NCI-H345 (cell line): ENCODE measurements at places on chromosomes 12 and 14.

DNA sequence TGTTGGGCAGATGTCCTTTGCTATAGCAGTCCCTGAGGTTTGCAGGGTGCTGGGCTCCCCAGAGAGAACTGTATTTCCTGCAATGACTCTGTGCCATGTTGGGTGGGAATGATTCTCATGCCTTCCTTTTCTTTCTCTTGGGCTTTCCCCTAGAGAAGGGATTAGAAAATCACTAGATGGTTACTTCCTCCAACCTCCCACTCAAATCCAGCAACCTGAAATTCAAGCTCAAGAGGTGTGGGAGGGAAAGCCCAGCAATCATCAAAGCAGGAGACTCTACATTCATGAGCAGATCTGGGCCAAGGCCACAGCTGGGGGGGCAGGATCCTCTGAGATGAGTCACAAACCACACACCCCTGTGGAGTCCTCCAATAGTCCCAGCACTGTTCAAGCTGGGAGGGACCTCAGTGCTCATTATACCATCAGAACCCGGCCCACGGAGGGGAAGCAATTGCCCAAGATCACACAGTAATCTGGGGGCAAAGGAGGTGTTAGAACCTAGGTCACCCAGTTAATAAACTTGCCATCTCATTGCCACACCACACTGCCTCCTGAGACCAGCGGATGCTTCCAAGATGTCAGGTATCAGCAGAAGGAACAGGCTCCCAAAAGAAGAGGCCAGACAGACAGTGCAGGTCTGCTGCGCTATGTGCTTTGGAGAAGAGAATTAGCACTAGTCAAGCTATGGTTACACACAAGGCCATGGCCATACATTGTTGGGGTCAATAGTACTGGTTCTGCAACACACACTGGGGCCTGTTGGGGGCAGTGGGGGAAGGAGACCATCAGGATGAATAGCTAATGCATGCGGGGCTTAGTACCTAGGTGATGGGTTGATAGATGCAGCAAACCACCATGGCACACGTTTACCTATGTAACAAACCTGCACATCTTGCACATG lies 65.7 kb downstream of the TTC9 start:
- DNase-seq: no peak

DNA sequence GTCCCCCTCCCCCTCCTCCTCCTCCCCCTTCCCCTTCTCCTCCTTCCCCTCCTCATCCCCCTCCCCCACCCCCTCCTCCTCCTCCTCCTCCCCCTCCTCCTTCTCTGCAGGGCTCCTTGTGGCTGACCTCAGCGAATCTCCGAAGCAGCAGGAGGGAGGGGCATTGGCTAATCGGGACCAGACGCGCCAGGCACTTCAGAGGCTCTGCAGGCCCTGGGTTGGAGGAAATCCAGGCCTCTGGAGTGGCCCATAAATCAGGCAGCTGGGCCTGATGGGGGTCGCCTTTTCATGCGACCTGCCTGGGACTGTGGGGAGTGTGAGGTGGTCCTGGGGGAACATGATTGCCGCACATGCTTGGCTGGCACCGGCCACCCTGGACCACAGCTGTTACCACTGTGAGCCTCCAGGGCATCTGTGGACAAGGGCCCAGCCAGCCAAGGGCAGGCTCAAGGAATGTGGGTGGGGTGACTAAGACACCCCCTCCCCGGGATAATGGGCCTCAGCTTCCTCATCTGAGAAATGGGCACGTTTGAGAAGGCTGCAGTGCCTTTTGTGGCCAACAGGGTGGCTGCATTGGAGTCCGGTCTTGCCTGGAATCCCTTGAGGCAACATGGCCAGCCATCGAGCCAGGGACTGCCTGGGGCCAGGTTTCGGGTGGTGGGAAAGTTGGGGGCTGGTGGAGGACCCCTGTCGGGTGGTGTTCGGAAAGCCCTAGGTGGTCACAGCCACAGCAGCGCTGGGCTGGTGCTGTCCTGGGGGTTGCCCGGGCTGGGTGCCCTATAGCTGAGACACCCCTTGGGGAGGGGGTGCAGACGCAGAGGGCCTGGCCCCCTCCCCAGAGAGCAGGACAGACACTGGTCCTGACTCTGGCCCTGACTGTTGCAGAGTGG lies 12.0 kb downstream of the KIF26A start:
- peak; percentile 18 for DNase-seq

DNA sequence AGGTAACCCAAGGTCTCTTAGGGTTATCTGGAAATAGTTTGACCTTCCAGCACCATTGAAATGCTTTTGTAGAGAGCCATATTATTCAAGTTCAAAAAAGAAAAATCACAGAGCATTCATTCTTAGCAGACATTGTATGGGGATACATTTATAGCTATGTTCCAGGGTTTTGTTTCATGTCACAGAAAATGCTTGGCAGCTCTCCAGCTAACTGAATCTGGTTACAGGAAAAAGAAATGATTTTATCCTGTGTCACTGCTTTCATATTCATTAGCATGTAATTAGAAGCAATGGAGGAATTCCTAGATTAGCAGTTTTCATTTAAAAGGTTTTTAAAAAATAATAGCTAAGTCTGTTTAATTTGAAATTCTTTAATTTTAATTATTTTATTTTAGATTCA lies 78.9 kb downstream of the SNAPC1 start:
- DNase-seq: peak; percentile 21

DNA sequence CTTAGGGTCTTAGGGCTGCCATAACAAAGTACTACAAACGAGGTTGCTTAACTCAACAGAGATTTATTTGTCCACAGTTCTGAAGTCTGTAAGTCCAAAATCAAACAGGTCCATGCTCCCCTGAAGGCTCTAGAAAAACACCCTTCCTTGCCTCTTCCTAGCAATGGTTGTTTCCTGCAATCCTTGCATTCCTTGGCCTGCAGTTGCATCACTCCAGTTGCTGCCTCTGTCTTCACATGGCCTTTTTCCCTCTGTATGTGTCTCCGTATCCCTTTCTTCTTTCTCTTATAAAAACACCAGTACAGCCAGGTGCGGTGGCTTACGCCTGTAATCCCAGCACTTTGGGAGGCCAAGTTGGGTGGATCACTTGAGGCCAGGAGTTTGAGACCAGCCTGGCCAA lies 17.4 kb downstream of the KCNMB4 start:
- DNase-seq: no peak

GRCh38 chr14:24630872-24631477 lies 3.0 kb downstream of the GZMB start:
- DNase-seq: peak; percentile 81

DNA sequence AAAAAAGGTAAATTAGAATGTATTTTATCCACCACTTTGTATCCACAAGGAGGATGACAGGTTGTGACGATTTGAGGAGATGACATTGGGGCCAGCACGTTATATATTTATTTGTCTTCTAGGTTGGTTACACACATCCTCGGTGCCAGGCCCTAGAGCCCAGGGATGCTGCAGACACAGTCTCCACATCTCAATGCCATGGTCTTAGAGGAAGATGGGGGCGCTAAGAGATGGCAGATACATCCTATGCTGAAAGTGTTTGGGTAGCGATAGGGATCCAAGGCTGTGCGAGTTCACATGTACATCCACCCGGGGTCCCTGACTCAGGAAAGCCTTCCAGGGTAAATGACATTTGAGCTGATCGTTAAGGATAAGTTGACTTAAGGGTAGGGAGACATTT lies 193.1 kb upstream of the GSC start:
- DNase-seq: no peak

GRCh38 chr12:96335270-96335669 lies 65.0 kb downstream of the CDK17 start:
- DNase-seq: no peak

DNA sequence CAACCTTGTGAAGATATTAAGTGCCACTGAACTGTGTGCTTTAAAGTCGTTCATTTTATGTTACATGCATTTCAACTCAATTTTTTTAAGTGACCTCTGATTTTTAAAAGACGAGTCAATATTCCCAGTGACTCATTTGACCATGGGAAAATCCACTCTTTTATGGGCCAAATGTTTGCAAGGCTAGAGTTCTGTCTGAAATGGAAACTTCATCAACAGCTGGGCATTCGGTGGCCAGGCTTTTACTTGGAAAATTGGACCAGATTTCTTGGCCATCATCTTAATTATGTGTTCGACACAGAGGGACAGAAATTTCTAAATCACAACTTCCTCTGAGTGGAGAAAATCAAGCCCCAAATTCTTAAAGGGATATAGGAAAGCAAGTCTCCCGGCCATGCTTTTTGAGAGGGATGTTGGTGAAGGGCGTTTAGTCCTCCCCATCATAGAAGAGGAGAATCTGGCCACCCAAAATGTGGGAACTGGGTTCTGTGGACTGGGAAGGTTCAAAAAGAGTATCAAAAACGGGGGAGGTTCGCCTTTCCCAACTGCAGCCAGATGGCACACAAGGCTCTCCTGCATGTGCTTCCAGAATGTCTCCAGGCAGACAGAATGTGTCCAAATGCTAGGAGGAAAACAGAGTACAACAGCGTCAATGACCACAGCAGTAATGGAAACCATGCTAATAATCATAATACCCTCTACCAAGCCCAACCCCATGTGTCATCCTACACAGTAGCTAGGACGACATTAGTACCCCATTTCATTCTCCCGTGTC lies 40.9 kb upstream of the FZD10 start:
- DNase-seq: no peak

- DNase-seq: peak; percentile 96
Measured at GRCh38 chr14:98120831-98121464, 1151.0 kb downstream of the BCL11B start.

- no peak for DNase-seq
Measured at GRCh38 chr12:2266666-2267620, 214.2 kb downstream of the CACNA1C start.

- no peak for DNase-seq
Measured at GRCh38 chr12:111367661-111368221, 1.2 kb downstream of the PHETA1 start.

DNA sequence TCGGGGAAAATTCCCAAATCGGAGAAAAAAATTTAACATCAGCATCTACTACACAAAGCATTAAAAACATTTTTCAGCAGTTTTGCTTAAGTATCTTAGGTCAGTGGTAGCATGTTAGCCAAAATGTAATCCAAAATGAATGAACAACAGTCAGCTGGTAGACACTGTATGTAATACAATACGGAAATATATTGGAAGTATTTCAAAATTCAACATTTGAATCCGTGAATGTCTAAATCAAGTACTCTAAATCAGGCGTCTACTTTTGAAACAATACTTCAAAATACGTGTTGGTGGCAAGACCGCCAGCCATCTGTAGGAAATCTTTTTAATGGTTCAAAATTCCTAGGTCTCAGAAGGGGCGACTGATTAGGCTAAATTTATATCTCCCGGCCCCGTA lies 1.1 kb downstream of the SCAF11 start:
- no peak for DNase-seq

DNA sequence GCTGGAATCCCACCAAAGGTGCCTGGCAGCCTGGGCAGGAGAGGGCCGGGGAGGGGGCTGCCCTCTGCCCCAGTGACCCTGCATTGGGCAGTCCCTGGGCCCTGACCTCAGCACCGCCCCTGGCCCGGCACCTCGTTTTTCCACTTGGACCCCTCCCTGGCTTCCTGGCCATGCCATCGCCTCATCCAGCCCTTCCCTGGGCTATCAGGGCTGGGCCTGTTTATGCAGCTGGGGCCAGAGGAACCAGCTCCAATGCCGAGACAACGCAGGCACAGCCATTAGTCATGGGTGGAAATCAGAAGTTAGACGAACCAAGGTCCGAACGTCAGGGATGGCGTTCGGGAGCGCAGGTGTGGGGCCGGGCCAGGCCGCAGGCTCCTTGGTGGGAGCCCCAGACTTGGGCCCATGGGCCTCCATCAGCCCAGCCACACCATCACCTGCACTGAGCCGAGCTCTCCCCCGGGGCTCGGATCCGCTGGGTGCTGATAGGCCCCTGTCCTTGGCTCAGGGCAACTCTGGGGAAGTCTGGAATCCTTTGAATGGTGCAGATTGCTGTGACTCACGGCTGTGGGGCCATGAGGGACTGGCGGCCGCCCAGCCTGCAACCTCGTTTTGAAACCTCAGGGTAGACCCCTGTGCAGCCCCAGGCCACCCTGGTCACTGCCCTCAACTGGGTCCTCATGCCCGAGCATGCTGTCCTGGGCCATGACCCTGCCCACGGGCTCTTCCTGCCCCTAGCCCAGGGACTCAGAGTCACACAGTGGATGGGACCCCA lies 169.4 kb downstream of the KIF26A start:
- DNase-seq: no peak

GRCh38 chr12:8722286-8722800 lies 24.6 kb downstream of the RIMKLB start:
- DNase-seq: no peak

GRCh38 chr14:100222224-100223093 lies 16.5 kb upstream of the YY1 start:
- no peak for DNase-seq

DNA sequence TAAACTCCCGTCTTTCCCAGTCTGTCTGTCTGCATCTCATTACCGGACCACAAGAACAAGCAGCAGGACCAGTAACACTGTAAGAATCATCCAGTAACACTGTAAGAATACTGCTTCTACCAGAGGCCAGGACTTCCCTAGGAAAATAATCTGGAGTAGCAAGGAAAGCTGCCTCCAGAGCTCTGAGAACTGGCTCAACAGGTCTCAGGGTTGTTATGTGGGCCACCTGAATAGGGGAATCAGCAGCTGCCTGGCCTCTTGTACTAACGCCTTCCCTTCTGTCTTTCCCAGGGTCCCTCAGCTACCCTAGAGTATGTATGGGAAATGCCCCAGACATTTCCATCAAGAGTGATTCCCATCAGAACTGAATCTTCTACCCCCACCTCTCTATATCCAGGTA lies 954 bp upstream of the SLC39A2 start:
- DNase-seq: no peak

DNA sequence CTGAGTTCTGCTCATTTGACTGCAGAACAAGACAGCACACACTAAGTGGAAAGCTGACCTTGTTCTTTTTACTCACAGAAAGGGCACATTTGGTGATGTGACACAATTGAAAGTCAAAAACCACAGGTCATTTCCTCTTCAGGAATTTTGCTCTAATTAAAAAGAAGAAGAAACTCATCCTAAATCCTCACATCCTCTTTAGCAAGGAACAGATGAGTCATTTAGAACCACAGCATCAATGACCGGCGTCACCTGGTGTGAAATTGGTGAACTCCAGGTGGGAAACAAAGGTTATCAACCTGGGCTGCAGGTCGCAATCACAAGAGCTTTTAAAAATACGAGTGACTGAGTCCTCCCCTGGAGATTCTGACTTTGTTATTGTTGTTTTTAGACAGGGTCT lies 2.9 kb upstream of the RNU6-8 start:
- no peak for DNase-seq

DNA sequence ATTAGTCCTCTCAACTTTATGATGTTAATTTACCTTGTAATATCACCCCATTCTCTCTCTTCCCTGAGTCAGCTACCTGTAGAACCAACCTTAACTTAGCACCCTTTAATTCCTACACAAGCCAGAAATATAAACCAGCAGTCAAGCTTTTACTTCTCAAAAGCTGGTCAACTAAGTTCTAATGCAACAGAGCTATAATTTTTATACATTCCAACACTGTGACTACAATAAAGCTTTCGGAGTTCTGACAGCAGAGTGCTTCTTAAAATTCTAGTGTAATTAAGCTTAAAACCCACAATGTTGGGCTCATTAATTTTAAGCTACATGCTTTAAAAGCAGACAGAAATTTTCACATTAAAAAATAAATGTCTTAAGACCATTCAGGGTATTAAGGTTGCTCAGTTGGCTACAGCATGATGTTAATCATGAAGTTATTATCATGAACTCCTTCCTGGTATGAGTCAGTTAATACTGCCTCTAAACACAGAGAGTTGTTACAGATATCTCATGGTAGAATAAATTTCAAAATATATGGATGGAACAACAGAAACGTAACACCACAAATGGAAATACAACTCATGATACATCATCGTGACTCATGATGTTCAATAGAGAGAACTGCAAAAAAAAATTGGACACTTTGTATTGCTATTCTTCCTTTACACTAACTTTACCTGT lies 126.7 kb downstream of the EPS8 start:
- DNase-seq: no peak
